Inflammatory macrophage treated with lipopolysaccharide for 4 hours (primary cell): ENCODE measurements at places on chromosomes 3 and 15.

GRCh38 chr3:175741951-175742350 lies 882.8 kb downstream of the NAALADL2 start:
- DNase-seq: no peak

DNA sequence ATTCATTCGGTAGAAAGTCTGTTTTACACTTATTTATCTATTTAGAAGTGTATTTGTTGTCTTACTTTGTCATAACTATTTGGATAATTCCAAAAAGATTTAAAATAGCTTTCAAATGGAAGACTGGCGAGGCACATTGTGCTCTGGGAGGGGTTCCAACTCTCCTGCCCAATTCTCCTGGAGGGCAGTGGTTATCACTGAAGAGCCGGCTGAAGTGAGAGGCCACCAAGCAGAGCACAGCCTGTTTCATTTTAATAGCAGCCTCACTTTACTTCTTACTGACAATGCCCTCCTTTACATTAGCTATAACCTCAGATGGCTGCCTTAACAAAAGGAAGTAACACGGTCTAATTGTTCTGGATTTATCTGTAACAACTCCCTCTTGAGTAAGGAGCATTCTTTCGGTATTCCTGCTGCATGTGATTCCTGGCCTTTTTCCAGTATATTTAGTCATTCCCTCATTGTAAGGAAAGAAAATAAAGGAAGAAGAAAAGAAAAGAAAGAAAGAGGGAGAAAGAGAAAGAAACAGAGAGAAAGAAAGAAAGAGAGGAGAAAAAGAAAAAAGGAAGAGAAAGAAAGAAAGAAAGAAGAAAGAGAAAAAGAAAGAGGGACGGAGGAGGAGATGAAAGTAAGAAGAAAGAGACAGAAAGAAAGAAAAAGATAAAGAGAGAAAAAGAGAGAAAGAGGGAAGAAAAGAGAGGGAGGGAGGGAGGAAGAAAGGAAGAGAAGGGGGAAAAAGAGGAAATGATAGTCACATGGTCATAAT lies 339.8 kb upstream of the WNT5A start:
- DNase-seq: no peak

DNA sequence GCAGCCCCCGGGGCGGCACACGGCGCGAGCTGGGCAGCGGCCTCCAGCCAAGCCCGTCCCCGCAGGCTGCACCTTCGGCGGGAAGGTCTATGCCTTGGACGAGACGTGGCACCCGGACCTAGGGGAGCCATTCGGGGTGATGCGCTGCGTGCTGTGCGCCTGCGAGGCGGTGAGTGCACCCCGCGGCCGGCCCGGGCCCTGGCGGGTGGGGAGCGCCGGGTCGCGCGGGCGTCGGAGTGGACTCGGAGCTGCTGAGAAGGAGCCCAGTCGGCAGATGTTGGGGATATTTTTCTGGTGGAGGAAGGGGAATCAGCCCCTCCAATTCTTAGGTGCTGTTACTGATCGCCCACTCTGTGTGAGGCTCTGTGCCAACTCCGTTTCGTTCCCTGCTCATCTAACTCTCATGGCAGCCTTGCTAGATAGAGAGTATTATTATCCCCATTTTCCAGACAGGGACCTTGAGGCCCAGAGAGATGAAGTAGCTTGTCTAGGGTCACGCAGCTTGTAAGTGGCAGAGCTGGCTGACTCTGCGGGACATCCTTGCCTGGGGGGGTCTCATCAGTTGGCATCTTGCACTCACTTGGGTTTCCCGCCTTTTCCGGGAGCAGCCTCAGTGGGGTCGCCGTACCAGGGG lies 890 bp downstream of the CHRD start:
- no peak for DNase-seq

GRCh38 chr3:151404316-151404715 lies 19.8 kb upstream of the P2RY12 start:
- DNase-seq: peak; percentile 47

GRCh38 chr15:39643727-39644126 lies 62.8 kb downstream of the THBS1 start:
- DNase-seq: no peak

DNA sequence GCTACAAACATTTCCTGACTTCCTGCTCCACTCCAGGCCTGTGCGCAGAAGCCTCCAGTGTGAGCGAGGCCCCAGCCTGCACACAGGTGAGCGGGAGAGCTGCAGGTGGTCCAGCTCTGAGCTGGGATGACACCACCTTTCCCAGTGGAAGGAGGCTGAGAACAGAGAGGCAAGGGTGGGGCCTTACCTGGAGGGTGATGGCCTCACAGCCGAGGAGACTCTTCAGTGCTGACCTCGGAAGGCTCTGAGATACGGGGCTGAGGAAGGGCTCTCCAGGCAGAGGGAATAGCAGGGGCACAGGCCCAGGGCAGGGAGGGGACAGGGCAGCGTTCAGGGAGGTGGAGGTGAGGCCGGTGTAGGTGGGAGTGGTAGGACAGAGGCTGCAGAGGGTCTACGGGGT lies 70.8 kb downstream of the EFCAB12 start:
- no peak for DNase-seq

- DNase-seq: peak; percentile 42
Observed at GRCh38 chr3:177197727-177198460, 612 bp upstream of the TBL1XR1 start.

- DNase-seq: peak; percentile 97
Observed at GRCh38 chr3:101873619-101874018, 24.3 kb downstream of the NFKBIZ start.

- no peak for DNase-seq
Observed at GRCh38 chr3:23840521-23840920, 34.8 kb downstream of the UBE2E1 start.
